ENCODE measurements at places on chromosomes 4 and X. TPM values are rescaled to one million over a fixed set of nuclear protein-coding genes. Genes with fewer than 3 reads are reported as not detected.

Gene CFAP99
- total RNA-seq = not detected

Gene TMPRSS11B
- 0.43 TPM for total RNA-seq

Gene SYN1
- total RNA-seq = 0.07 TPM

Gene EDNRA
- 8.8 TPM for total RNA-seq
